ENCODE measurements at places on chromosomes 13 and 19.

DNA sequence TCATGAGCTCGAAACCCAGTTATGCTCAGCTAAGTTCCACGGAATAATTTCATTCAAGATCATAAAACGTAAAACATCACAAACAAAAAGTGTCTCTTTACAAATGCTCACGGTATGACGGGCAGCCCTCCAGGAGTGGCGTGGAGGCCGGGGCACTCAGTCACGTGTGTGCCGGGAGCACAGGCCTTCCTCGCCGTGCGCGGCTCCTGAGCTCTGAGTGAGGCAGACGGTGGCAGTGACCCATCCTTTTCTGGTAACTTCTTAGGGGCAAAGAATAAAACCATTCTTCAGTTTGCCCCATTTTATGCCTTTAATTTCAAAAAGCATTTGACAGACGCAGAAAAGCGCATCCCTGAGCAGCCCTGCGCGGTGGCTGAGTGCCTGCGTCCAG is 72.8 kb downstream of the ATP11A start:
- no peak overlapping the region for H3K27ac ChIP-seq
- no peaks in the 10 kb centered on the region for H3K36me3 ChIP-seq
- H3K4me1 ChIP-seq, result peaks cover 27% of the 10 kb centered on the region
- no peak for DNase-seq
- no peaks in the 10 kb centered on the region for H3K27me3 ChIP-seq

DNA sequence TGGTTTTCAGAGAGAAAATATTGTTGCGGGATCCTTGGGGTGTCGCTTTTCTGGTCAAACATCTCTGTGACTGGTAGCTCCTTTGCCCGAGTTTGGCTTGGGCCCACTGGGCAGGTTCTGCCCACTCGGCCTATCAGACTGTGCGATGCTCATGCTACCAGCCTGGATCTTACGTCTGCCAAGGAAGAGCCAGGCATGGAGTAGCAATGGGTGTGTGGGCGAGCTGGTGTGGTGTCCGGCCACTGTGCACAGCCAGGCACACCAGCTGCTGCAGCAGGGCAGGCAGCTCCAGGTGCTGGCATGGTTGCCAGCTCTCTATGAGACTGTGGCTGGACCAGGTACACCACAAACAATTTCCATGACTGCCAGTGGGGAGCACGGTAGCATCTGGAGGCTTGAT is 1351.8 kb upstream of the PCDH20 start:
- H3K27ac ChIP-seq, result no peak overlapping the region
- no peaks in the 10 kb centered on the region for H3K27me3 ChIP-seq
- no peak overlapping the region for H3K4me3 ChIP-seq
- H3K36me3 ChIP-seq, result no peaks in the 10 kb centered on the region
- no peak for DNase-seq
- H3K4me1 ChIP-seq, result no peaks in the 10 kb centered on the region

DNA sequence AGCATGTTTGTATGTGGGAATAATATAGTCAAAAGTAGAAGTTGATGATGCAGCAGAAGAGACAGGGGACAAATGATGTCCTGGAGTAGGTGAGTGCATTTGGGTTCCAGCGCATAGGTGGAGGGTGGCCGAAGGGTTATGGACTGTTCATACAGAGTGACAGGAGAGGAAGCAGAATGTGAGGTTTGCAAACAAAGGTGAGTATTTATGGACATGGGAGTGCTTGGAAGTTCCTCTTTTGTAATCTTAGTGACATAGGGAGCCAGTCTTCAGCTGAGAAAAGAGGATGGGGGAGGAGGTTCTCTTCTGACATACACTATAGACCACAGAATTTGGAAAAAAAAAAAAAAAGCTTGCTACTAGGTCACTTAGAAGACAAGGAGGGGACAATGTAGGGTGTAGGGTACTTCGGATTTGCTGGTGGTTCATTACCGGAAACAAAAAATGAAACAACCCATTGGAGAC is 331.6 kb downstream of the DLEU7 start:
- H3K27me3 ChIP-seq, result no peaks in the 10 kb centered on the region
- H3K36me3 ChIP-seq, result no peaks in the 10 kb centered on the region
- H3K27ac ChIP-seq, result no peak overlapping the region
- peaks cover 14% of the 10 kb centered on the region for H3K4me1 ChIP-seq
- no peak for DNase-seq
- H3K4me3 ChIP-seq, result peak overlapping the region; percentile 56

DNA sequence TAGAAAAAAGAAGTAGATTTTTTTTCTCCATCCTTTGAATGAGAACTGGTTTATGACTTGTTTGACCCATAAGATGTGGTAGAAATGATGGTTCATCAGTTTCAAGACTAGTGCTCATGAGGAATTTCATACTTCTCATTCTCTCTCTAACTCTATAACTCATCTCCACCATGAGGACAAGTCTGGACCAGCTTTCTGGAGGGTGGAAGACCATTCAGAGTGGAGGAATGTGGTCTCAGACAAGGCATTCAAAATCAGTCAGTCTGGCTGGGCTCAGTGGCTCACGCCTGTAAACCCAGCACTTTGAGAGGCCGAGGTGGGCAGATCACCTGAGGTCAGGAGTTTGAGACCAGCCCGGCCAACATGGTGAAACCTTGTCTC is 3.5 kb upstream of the EID2 start:
- no peaks in the 10 kb centered on the region for H3K36me3 ChIP-seq
- peaks cover 18% of the 10 kb centered on the region for H3K4me1 ChIP-seq
- H3K27ac ChIP-seq, result no peak overlapping the region
- DNase-seq, result no peak
- H3K27me3 ChIP-seq, result no peaks in the 10 kb centered on the region

- DNase-seq, result no peak
- no peaks in the 10 kb centered on the region for H3K4me1 ChIP-seq
- no peaks in the 10 kb centered on the region for H3K27me3 ChIP-seq
These were observed 234.7 kb downstream of the TSHZ3 start for GRCh38 chr19:31114585-31114984.

DNA sequence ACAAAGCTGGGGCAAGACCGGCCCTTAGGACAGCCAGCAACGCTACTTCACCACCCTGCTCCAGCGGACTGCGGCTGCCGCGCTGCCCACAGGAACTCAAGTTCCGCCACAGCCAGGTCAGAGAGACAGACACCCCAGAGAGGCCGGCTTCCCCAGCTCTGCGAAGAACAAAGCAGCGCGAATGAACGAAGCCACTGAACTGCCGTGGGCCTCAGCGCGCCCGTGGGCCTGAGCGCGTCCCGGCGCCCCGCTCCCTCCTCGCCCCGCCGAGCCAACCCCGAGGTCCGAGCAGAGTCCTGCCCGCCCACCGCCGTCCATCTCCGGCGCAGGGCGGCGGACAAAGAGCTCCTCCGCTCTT is 158.4 kb downstream of the RNF17 start:
- H3K4me3 ChIP-seq, result peak overlapping the region; percentile 76
- no peak for DNase-seq
- no peaks in the 10 kb centered on the region for H3K27me3 ChIP-seq
- peak overlapping the region; percentile 92 for H3K27ac ChIP-seq

Measured in esophagus squamous epithelium (tissue), 5 donors.